Activated naive CD8-positive, alpha-beta T cell treated with anti-CD3 and anti-CD28 coated beads, Interleukin-2, amount 10 ng/mL, durations not matched to agents 7 days and 5 days (primary cell): ENCODE measurements at places on chromosomes 5 and 9. TPM values are rescaled to one million over a fixed set of nuclear protein-coding genes. Genes with fewer than 3 reads are reported as not detected.

Gene F2RL2
- not detected for total RNA-seq

GRCh38 chr5:113040672-113041260, 64.2 kb downstream of the DCP2 start:
- H3K4me3 ChIP-seq: no peak overlapping the region
- peaks cover 3% of the 10 kb centered on the region for H3K4me1 ChIP-seq
- no peak overlapping the region for H3K27ac ChIP-seq
- H3K36me3 ChIP-seq: no peaks in the 10 kb centered on the region
- no peak for DNase-seq

DNA sequence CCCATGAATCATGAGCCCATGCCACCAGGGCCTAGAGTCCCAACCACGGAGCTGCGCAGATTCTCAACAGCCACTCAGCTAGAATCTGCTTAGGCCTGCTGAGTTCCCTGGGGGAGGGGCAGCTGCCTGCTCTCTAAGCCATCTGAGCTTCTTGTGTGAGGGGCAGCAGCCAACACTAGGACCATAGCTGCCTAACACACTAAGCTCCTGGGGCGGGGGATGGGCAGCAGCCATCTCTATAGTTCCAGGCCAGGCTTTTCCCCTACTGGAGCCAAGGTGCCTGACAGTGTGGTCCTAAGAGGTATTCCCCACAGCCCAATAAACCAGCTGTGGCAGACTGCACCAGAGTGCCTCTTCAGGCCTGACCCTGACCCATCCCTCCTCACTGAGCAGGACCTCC, 255.9 kb upstream of the ACO1 start:
- no peak for DNase-seq
- H3K36me3 ChIP-seq: no peaks in the 10 kb centered on the region
- H3K27me3 ChIP-seq: no peaks in the 10 kb centered on the region
- no peak overlapping the region for H3K27ac ChIP-seq

DNA sequence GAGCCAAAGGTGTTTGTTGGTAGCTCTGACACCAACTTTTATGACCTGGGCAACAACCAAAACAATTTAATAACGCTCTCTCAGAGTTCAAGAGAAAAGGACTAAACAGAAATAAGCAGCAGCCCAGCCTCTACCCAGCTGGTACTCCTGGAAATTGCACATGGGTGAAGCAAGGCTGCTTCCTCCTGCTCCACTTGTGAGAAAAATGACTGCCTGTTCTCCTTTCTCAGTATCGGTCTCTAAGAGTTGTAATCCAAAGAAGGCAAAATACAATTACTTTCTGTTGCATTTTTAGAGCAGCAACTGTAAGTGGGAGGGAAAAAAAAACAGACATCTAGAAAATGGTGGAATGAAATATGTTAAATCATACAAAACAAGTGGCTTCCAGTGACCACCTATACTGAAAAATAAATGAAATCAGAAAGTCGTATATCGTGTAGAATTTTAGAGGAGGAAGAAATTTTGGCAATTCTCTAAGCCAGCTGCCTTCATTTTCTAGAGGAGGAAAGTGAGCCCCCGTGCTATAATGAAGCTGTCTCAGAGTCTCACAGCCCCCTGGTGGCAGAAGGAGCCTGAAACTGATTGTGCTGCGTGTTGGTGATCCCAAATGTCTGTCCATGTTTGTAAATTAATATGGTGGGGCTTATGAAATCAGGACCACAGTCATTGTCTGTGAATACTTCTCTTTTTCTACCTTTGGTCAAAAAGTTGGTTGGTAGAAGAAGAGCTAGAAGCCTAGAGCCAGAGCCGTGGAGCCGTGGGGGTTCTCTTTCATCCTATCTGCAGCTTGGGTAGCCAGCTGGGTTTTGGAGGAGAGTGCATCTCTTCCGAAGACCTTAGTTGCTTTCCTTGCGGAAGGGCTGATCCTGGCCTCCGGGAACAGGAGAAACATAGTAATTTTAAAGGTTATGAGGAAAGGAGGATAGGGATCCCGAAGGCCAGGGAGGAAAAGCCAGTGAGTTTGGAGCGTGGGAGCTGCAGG, 139.9 kb downstream of the PIP5K1B start:
- H3K4me3 ChIP-seq: no peak overlapping the region
- no peaks in the 10 kb centered on the region for H3K36me3 ChIP-seq
- DNase-seq: no peak
- no peaks in the 10 kb centered on the region for H3K4me1 ChIP-seq
- peaks cover 7% of the 10 kb centered on the region for H3K27me3 ChIP-seq
- no peak overlapping the region for H3K27ac ChIP-seq
